Activated CD4-positive, alpha-beta T cell treated with anti-CD3 and anti-CD28 coated beads, Interleukin-2, amount 10 ng/mL, durations not matched to agents 7 days and 5 days (primary cell): ENCODE measurements at places on chromosomes 5 and 9.

GRCh38 chr9:1929722-1930244 is 85.4 kb upstream of the SMARCA2 start:
- peaks cover 3% of the 10 kb centered on the region for H3K4me1 ChIP-seq
- peaks cover 12% of the 10 kb centered on the region for H3K27me3 ChIP-seq
- no peak for DNase-seq
- no peak overlapping the region for H3K27ac ChIP-seq
- H3K4me3 ChIP-seq, result no peak overlapping the region

DNA sequence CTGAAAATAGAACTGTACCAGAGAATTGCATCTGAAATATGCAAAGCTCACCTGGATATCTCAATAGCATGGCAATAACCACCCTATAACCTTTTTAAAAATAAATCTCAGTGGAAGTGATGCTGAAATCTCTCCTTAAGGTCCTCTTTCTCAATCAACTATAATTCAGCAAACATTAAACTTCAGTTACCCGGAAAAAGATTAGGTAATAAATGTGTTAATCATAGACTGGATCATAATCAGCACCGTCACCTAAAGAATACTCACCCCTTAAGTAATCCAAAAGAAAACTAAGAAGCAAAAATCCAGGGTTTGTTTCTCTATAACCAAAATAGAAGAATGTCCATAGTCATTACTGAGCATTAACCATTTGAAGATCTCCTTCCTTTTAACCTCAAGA is 44.3 kb upstream of the DENND4C start:
- no peak for DNase-seq
- H3K36me3 ChIP-seq, result peaks cover 5% of the 10 kb centered on the region
- H3K27me3 ChIP-seq, result no peaks in the 10 kb centered on the region
- no peak overlapping the region for H3K4me3 ChIP-seq
- no peak overlapping the region for H3K27ac ChIP-seq

DNA sequence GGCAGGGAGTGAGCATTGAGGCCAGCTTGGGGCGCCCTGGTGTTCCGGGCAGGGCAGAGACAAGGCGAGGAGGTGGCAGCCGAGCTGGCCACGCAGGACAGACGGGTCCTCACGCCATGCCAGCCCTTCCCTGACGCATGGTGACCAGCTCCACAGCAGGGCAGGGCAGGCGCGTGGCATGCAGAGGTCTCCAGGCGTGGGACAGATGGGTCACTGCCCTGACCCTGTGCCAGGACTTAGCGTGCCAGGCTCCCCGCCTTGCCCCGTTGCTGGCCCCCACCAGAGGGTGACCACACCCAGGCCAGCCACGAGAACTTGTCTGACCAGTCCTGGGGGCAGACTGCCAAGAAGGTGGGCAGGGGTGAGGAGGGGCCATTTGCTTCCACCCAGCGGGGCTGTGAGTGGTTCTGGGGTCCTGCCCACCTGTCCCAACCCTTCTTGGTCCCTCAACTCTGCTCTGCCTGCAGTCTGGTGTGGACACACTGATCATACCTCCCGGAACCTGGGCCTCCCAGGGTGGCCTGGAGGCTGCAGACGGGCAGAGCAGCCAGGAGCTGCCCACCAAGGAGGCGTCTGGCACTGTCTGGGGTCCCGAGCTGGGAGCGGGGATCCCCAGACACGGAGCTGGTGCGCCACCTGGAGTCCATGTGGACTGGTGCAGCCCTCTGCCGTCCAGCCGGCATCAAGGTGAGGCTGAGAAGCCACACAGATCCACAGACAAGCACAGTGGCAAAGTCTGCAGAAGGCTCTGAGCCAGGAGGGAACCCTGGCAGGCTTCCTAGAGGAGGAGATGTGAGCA is at the start of gene RNF224:
RNF224 (plus strand) TSS at position 449 of the 799 bp plus-strand sequence. CDS start 834 bp downstream, outside the sequence.
- H3K4me3 ChIP-seq, result no peak within 1 kb of the TSS
- DNase-seq, result peak; percentile 86
- H3K36me3 ChIP-seq, result no peaks in the 10 kb centered on the region

GRCh38 chr5:81046041-81046440 is 85.9 kb downstream of the RASGRF2 start:
- no peak overlapping the region for H3K27ac ChIP-seq
- H3K36me3 ChIP-seq, result peaks cover 3% of the 10 kb centered on the region
- no peak for DNase-seq

- no peaks in the 10 kb centered on the region for H3K36me3 ChIP-seq
- no peaks in the 10 kb centered on the region for H3K27me3 ChIP-seq
- no peaks in the 10 kb centered on the region for H3K4me1 ChIP-seq
- no peak overlapping the region for H3K27ac ChIP-seq
Measured at GRCh38 chr5:174147551-174147950, 102.0 kb downstream of the NSG2 start.

GRCh38 chr9:136921718-136922117 is 22.8 kb downstream of the FBXW5 start:
- DNase-seq, result no peak
- H3K27me3 ChIP-seq, result no peaks in the 10 kb centered on the region
- H3K27ac ChIP-seq, result no peak overlapping the region
- peaks cover 8% of the 10 kb centered on the region for H3K4me1 ChIP-seq
- H3K36me3 ChIP-seq, result peaks cover 37% of the 10 kb centered on the region
- H3K4me3 ChIP-seq, result no peak overlapping the region

- peak; percentile 77 for DNase-seq
- no peaks in the 10 kb centered on the region for H3K36me3 ChIP-seq
- peaks cover 3% of the 10 kb centered on the region for H3K27me3 ChIP-seq
- H3K27ac ChIP-seq, result no peak overlapping the region
- H3K4me3 ChIP-seq, result no peak overlapping the region
- peaks cover 13% of the 10 kb centered on the region for H3K4me1 ChIP-seq
Measured at GRCh38 chr9:5186416-5187169, 1.2 kb upstream of the INSL6 start.

GRCh38 chr5:177371120-177372033 is 12.9 kb upstream of the SLC34A1 start:
- peaks cover 65% of the 10 kb centered on the region for H3K36me3 ChIP-seq
- H3K27ac ChIP-seq, result peak overlapping the region; percentile 84
- H3K4me1 ChIP-seq, result peaks cover 65% of the 10 kb centered on the region
- no peak for DNase-seq
- H3K4me3 ChIP-seq, result peak overlapping the region; percentile 55
- H3K27me3 ChIP-seq, result no peaks in the 10 kb centered on the region

GRCh38 chr9:88749420-88749819 is 214.4 kb downstream of the NXNL2 start:
- H3K4me3 ChIP-seq, result no peak overlapping the region
- no peak for DNase-seq
- H3K36me3 ChIP-seq, result no peaks in the 10 kb centered on the region
- no peak overlapping the region for H3K27ac ChIP-seq
- no peaks in the 10 kb centered on the region for H3K4me1 ChIP-seq

DNA sequence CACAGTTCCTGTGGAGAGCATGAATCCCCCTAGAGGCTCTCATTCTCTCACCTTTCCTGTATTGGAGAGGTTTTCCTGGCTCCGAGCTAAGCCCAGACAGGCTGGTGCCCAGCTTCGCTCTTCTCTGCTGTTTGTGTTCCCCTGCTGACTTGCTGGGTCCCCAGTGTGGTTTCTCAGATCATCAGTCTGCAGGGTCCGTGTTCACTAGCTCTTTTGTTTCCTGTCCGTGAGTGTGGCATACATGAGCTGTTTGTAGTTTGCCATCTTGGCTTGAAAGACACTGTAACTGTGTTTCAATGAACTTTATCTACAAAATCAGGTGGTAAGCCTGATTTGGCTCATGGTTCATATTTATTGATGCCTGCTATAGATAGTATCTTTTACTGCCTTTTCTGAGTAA is 23.8 kb downstream of the LOX start:
- no peaks in the 10 kb centered on the region for H3K4me1 ChIP-seq
- no peak overlapping the region for H3K27ac ChIP-seq
- peaks cover 2% of the 10 kb centered on the region for H3K36me3 ChIP-seq
- no peak overlapping the region for H3K4me3 ChIP-seq
- no peaks in the 10 kb centered on the region for H3K27me3 ChIP-seq

DNA sequence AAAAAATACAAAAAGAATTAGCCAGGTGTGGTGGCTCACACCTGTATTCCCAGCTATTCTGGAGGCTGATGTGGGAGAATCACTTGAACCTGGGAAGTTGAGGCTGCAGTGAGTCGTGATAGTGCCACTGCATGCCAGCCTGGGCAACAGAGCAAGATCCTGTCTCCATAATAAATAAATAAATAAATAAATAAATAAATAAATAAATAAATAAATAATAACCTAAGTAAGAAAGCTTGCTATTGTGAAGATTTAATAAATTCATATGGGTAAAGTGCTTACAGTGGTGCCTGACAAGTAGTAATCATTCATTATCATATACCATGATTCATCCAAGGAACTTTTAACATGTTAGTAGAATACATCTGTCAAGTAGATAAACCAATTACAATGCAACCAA is 13.4 kb downstream of the SVEP1 start:
- no peak overlapping the region for H3K4me3 ChIP-seq
- H3K27ac ChIP-seq, result no peak overlapping the region
- H3K36me3 ChIP-seq, result no peaks in the 10 kb centered on the region
- H3K27me3 ChIP-seq, result no peaks in the 10 kb centered on the region
- H3K4me1 ChIP-seq, result no peaks in the 10 kb centered on the region
- DNase-seq, result no peak

DNA sequence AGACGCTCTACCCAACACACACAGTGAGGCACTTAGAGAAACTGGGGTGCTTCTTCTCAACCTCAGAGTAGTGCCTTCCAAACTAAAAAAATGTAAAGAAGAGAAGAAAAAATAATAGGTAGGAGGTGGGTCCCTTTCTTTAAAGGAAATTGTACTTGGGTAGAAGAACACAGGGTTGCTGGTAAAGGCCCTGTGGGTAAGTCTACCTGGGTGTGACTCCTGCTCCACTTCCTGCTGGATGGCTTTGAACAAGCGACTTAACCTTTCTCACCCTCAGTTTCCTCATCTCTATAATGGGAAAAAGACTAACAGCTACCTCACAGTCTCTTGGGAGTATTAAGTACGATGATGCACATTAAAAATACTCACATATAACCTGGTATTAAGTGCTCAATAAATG is 32.1 kb upstream of the GLRA1 start:
- H3K27ac ChIP-seq, result peak overlapping the region; percentile 81
- H3K36me3 ChIP-seq, result no peaks in the 10 kb centered on the region
- DNase-seq, result no peak
- H3K27me3 ChIP-seq, result no peaks in the 10 kb centered on the region
- H3K4me3 ChIP-seq, result no peak overlapping the region

DNA sequence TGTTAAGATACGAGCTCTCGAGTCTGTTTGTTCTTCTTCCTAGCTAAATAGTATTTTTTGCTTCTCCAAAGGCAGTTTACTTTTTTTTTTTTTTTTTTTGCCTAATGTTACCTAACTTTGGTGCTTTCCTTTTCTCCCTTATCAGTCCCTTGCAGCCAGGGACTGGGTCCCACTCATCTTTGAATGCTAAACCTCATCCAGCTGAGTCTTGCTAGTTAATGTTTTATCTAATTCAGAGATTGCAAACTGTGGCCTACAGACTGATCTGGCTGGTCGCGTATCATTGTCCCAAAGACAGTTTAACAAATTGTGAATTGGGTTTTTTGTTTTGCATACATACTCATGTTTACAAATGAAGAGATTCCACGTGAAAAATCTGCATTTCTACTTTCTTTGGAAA is 95.7 kb upstream of the EFNA5 start:
- no peaks in the 10 kb centered on the region for H3K4me1 ChIP-seq
- H3K36me3 ChIP-seq, result no peaks in the 10 kb centered on the region
- no peak for DNase-seq
- no peak overlapping the region for H3K4me3 ChIP-seq
- no peak overlapping the region for H3K27ac ChIP-seq

- no peak overlapping the region for H3K27ac ChIP-seq
- peaks cover 2% of the 10 kb centered on the region for H3K27me3 ChIP-seq
- no peaks in the 10 kb centered on the region for H3K36me3 ChIP-seq
- DNase-seq, result no peak
- H3K4me1 ChIP-seq, result no peaks in the 10 kb centered on the region
- no peak overlapping the region for H3K4me3 ChIP-seq
Measured at GRCh38 chr5:6542421-6543345, 90.2 kb downstream of the NSUN2 start.

DNA sequence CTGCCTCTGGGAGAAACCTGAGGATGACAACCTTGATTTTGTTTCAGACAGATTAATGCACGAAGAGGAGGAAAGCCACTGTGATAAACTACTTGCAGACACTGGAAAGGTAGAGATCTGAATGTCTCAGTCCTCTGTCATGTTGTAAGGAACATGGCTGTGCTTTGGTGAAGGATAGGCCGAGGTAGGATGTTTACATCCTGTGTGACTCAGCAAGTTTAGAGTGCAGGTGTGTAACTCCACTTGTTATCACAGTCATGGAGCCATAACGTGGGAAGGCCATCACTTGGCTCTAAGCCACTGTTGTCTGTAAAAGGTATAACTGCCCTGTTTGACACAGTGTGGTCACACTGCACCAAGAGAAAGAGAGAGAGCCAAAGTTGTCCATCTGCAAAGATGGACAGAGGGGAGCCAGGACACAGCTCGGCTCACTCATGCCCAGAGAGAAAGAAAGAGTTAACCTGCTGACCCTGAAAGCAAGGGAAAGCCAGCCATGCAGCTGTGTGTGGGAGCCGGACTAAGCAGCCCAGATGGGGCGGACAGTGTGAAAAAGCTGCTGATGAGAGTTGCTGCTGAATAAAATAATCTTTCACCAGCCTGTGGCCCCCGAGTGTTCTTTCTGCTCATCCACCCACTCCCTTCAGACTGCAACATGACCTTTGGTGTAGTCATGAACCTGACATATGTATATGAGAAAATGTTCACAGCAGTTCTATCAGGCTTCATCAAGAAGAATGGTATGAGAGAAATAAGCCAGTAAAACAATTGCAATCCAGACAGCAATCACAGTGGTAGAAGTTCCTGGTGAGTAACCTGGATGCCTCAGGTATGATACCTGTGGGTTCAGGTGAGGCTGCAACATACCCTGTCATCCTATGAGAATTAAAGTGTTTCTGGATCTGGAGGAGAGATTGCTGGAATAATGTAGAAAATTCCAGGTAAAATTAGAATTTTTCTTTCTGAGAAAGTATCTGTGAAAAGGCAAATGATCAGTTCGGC is 115.9 kb downstream of the TARS1 start:
- no peak for DNase-seq
- no peaks in the 10 kb centered on the region for H3K36me3 ChIP-seq
- H3K4me3 ChIP-seq, result no peak overlapping the region
- H3K27me3 ChIP-seq, result peaks cover 6% of the 10 kb centered on the region
- no peaks in the 10 kb centered on the region for H3K4me1 ChIP-seq

- H3K27me3 ChIP-seq, result no peaks in the 10 kb centered on the region
- H3K36me3 ChIP-seq, result peaks cover 37% of the 10 kb centered on the region
Measured at GRCh38 chr5:16570121-16570815, 46.5 kb downstream of the RETREG1 start.

DNA sequence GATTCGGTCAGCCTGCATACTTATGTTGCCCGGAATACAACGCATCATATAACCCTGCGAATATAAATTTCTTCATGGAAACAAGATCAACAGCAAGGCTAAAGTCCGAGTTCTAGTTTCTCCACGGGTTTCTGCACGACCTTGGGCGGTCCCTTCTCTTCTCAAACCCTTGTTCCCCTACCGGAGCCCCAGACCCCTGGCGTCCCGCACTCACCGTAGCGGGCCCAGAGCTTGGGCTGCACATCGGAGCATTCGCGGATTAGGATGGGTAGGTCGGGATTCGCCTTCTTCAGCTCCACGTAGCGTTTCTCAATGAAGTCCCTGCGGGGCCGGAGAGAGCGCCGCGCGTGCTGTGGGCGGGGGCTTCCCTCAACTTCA is 399 bp downstream of the NDUFA2 start:
- peaks cover 43% of the 10 kb centered on the region for H3K4me1 ChIP-seq
- peak overlapping the region; percentile 96 for H3K27ac ChIP-seq
- no peaks in the 10 kb centered on the region for H3K27me3 ChIP-seq
- H3K36me3 ChIP-seq, result peaks cover 47% of the 10 kb centered on the region
